Activated naive CD4-positive, alpha-beta T cell treated with anti-CD3 and anti-CD28 coated beads, Interleukin-2, amount 50 U/mL, for 16 hours (primary cell): ENCODE measurements at places on chromosomes 16 and 17.

- DNase-seq = no peak
Observed at GRCh38 chr16:60478810-60479209, 1557.4 kb downstream of the CDH8 start.

- no peak for DNase-seq
Observed at GRCh38 chr17:16944334-16945135, 27.4 kb downstream of the TNFRSF13B start.

GRCh38 chr16:12468552-12468951 lies 335.1 kb downstream of the CPPED1 start:
- no peak for DNase-seq

GRCh38 chr17:33234930-33235685 lies 58.0 kb downstream of the ASIC2 start:
- no peak for DNase-seq

DNA sequence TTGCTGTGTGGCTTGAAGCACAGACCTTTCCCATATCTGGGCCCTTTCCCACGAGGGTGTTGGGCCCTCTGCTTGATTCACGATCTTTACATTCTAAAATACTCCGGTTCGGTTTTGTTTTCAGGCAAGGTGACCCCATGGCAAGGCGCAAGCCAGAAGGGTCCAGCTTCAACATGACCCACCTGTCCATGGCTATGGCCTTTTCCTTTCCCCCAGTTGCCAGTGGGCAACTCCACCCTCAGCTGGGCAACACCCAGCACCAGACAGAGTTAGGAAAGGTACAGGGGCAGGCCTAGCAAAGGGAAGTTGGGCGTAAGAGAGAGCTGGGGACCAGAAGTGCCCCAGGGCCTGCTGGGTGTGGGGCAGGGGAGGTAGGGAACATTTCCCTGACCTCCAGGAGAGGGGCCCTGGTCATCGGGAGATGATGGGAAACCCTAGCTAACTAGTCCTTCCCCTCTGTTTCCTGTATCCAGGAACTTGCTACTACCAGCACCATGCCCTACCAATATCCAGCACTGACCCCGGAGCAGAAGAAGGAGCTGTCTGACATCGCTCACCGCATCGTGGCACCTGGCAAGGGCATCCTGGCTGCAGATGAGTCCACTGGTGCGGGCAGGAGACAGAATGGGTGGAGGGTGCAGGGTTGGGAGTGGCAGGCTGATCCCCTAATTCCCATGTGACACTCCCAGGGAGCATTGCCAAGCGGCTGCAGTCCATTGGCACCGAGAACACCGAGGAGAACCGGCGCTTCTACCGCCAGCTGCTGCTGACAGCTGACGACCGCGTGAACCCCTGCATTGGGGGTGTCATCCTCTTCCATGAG lies 1.4 kb downstream of the ALDOA start:
- no peak for DNase-seq

- DNase-seq = no peak
Observed at GRCh38 chr17:57881783-57882351, 32.0 kb upstream of the MRPS23 start.

- DNase-seq = no peak
Observed at GRCh38 chr16:15594711-15595320, 48.1 kb downstream of the MARF1 start.

DNA sequence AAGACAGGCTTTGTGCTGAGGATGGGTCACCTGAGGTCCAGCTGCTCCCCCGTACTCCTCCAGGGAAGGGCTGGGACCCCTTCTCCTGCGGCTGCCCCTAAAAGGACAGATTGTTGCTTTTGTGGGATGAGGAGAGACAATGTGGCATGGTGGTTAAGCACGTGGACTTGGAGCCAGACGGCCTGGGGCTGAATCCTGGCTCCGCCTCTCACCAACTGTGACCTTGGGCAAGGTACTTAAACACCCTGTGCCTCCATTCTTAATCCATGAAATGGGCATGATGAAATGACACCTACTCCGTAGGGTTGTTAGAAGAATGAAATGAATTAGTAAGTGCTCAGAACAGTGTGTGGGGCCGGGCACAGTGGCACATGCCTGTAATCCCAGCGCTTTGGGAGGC lies 39.6 kb upstream of the PLCG2 start:
- DNase-seq = no peak

DNA sequence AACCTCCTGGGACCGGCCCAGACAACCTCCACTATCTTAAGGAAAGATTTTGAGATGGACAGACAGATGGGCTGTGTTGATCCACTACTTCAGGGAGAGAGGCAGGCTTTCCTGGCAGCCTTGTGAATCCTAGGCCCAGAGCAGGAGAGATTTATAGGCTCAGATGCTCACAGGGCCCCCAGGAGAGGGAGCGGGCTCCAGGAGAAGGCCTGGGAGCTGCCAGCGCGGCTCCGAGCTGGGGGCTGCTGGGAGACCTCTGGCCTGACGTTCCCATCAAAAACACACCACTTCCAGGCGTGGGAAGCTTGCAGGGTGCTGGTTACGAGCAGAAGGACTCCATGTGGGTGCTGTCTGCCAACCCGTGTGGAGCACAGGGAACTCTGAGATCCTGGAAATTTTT lies 53.2 kb downstream of the MYH11 start:
- no peak for DNase-seq

DNA sequence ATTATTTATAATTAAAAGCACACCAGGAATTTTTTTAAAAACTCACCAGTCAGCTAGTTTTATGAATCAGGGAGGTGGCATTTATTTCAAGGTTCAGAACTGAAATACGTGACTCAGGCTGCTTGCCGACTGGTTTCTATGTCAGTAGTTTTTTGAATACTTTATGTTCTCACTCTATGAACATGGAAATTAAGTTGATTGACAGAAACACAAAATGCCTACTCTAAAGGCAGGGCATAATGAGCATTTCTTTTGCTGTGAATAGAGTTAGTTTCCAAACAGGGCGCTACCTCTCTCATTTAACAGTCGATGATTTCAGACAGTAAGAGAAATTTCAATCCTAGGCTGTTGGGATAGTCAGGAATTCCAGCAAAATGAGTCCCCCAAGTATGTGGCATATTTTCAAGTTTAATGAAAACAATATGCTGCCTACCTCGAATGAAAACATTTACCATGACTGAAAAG lies 6.7 kb downstream of the HS3ST3B1 start:
- no peak for DNase-seq

DNA sequence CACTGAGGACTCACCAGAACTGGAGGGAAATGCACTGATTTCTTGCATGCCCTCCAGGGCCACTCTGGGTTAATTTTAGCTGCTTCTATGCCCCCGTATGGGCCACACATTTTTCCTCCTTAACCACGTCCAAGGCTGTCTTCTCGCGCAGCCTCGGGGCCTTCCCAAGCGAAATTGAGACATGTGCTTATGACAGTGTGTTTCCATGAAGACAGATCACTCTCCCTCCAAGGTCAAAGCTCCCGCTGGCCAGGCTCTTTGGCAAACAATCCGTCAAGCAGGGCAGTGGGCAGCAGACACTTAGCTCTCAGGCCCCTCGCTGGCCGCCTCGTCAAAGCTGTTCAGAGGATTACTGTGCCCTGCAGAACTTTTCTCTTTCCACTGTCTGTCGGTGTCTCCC lies 243.0 kb upstream of the N4BP1 start:
- DNase-seq = no peak

DNA sequence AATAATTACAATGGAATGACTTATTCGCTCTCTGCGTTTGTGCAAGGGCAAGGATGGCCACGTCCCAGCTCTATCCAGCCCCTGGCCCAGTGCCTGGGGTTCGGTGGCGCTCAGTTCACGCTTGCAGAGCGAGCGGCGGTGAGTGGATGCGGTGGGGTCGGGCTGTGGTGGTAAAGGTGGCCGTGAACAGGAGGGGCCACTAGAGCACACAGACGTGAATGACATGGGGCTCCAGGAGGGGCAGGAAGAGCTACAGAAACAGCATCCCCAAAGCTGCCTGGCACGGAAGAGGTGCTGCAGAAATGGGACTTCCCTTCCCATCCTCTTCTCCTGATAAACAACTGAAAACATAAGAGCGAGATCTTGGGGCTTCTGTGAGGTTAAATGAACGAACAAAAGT lies 28.4 kb downstream of the IRF8 start:
- DNase-seq = no peak

DNA sequence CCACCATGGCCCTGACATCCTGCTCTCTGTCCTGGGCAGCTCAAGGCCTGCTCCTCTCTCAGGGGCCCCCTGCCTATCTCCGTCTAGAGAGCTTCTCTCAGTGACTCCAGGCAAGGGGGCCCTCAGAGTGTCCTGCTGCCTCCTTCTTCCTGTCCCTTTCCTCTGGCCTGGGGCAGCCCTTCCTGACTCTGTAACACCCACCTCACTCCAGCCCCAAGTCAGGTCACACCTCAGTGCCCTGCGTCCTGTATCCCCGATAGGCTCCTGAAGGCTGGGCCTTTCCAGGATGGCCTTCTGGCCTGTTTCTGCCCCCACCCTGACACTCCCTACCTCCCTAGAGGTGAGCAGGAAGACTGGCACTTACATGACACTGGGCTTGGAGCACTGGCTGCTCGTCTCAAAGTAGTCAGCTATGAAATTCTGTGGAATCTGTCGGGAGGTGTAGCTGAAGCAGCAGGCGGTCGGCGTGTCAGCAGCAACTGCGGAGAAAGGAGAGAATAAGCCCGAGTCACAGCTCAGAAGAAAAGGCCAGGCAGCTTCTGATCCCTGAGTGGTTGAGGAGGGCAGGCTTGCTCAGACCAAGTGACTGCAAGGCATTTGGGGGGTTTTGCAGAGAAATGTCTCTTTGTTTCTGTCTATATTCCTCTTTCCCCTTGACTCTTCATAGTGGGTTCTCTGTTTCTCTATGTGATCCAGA lies 976 bp downstream of the CCL3L1 start:
- DNase-seq = no peak

GRCh38 chr17:47193931-47194511 lies 4.9 kb upstream of the CDC27 start:
- no peak for DNase-seq

GRCh38 chr16:72473631-72474030 lies 301.7 kb upstream of the PMFBP1 start:
- no peak for DNase-seq

DNA sequence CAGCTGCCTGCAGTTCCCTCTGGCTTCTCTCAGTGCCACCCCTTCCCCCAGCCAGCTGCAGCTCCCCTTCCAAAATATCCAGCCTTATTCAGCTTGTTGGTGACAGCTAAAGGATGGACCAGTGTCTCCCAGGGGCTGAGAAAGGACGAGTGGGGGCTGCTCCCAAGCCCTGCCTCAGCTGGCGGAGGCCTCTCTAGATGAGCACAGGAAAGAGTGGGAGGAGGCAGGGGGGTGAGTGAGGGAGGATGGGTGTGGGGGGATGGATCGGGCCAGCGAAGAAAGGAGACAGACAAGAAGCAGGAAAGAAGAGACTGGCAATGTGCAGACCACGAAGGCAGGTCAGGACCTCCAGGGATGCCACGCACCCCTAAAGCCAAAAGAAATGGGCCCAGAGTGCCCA lies 17.5 kb downstream of the PIPOX start:
- DNase-seq = no peak

DNA sequence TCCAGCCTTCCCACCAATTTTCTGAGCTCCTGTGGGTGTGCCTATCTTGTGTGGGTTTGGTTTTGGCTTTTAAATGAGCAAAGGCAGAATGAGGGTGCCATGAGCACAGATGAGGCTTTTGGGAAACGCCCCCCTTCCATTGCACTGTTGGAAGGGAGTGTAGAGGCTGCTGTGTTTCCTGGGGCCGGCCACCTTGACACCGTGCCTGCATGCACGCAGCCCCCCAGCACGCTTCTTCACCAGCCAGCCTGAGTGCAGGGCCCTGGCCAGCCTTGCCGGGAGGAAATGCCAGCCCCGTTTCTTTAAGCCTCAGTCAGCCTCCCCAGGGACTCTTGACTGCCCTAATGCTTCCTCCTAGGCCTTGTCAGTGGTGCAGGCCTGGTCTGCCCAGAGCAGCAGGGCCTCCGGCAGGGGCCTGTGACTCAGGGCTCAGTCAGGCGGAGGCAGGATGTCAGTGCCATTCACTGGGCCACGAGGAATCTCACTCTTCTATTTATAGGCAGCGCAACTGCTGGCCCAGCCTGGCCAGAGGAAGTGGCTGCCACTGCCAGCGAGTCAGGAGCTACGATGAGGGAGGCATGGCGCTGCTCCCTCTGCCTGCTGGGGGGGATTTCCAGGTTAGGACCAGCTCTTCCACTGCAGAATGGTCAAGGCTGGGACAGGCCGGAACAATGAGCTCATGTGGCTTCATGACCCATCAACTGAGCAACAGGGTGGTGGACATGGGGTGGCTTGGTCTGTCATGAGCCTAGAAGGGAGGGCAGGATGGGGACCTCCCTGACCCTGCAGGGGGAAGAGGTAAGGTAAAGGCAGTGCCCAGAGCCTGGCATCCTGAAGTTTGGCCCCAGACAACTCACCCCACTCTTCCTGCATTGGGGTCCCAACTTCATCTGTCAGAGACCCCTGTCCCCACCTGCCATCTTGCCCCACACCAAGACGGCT lies 205.2 kb downstream of the RAB11FIP4 start:
- DNase-seq = no peak

DNA sequence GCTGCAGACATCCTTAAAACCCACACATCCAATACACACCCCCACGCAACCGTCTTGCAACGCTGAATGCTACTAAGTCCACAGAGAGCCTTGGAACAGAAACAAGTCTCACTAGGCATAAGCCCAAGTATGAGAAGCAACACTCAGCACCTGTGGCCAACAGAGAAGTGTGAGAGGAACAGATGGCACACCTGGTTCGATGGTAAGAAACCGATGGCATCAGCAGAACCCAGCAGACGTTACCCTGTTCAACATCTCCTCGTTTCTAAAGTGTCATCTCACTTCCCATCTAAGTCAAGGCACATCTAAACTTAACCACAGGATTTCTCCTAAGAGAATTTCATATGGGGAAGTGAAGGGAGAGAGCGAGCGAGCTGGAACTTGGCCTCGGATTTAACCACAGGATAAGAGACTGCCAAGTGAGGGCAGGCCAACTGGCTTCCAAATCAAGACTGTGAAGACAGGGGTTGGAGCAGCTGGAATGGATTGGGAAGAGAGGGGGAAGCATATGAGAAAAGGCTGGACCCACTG lies 41.0 kb downstream of the NXPH3 start:
- no peak for DNase-seq

GRCh38 chr17:74618451-74618850 lies 5.1 kb downstream of the CD300E start:
- no peak for DNase-seq

DNA sequence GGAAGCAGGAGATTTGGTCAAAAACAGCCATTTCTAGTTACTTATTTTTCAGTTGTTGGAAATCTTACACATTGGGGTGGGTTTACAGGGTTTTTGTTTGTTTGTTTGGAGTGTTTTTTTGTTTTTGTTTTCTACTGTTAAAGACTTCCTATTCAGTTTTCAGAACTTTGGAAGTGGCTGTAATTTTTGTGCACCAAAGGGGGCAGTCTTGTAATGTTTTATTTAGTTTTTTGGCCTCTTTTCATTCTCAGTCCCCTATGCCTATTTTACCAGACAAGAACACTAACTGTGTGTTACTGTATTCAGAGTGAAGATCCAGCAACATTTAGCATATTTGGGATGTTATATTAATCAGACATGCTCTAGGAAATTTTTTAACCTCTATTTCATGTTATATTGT lies 20.6 kb downstream of the TPPP3 start:
- DNase-seq = no peak

- no peak for DNase-seq
Observed at GRCh38 chr16:77945126-77945525, 77.2 kb upstream of the CLEC3A start.

- DNase-seq = no peak
Observed at GRCh38 chr17:76354747-76355310, 1.1 kb upstream of the PRPSAP1 start.

GRCh38 chr16:30053376-30054015 lies 12.1 kb upstream of the ALDOA start:
- no peak for DNase-seq

GRCh38 chr17:14268264-14268663 lies 31.6 kb upstream of the CDRT15 start:
- DNase-seq = no peak

GRCh38 chr16:58176608-58177352 lies 21.1 kb downstream of the CSNK2A2 start:
- DNase-seq = no peak
